ENCODE measurements at places on chromosomes 1 and 21. TPM values are rescaled to one million over a fixed set of nuclear protein-coding genes. Genes with fewer than 3 reads are reported as not detected.

GRCh38 chr1:9165396-9165795 lies 36.5 kb upstream of the GPR157 start:
- no peak overlapping the region for H3K4me3 ChIP-seq
- no peaks in the 10 kb centered on the region for H3K27me3 ChIP-seq
- no peak for DNase-seq

DNA sequence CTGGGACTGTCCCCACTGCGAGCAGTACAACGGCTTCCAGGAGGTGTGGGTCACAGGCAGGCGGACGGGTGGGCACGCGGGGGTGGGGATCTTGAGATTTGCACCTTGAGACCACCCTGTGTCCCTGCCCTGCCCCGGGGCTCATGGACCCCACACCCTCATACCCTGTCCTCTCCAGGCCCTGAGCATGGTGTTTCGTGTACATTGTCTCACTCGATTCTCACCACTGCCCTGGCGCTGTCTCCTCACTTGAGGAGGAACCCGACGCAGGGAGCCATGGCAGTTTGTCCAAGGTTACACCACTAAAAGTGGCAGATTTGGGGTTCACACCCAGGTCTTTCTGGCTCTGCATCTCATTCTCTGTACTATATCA lies 7.2 kb downstream of the TMEM201 start:
- no peak overlapping the region for H3K4me3 ChIP-seq
- H3K27ac ChIP-seq, result no peak overlapping the region
- H3K36me3 ChIP-seq, result peaks cover 12% of the 10 kb centered on the region
- no peaks in the 10 kb centered on the region for H3K27me3 ChIP-seq
- H3K4me1 ChIP-seq, result peaks cover 32% of the 10 kb centered on the region

- H3K27ac ChIP-seq, result no peak overlapping the region
- DNase-seq, result no peak
- no peaks in the 10 kb centered on the region for H3K36me3 ChIP-seq
- no peaks in the 10 kb centered on the region for H3K4me1 ChIP-seq
- no peaks in the 10 kb centered on the region for H3K27me3 ChIP-seq
Observed at GRCh38 chr1:223403184-223403815, 10.1 kb downstream of the CCDC185 start.

The ZSCAN20 gene
- total RNA-seq, result 4.4 TPM
